Muscle of back (tissue), 13 donors: ENCODE measurements at places on chromosomes 2 and 18. TPM values are rescaled to one million over a fixed set of nuclear protein-coding genes. Genes with fewer than 3 reads are reported as not detected.
A peak's percentile ranks its signal among the peaks of the same experiment; 100 is the strongest.

GRCh38 chr2:151845481-151845880, 17.3 kb upstream of the ARL5A start:
- DNase-seq, result no peak

- DNase-seq, result no peak
Measured at GRCh38 chr2:97645112-97645694, 659 bp upstream of the COX5B start.

- no peak for DNase-seq
Measured at GRCh38 chr2:86211033-86211795, 12.0 kb downstream of the MRPL35 start.

DNA sequence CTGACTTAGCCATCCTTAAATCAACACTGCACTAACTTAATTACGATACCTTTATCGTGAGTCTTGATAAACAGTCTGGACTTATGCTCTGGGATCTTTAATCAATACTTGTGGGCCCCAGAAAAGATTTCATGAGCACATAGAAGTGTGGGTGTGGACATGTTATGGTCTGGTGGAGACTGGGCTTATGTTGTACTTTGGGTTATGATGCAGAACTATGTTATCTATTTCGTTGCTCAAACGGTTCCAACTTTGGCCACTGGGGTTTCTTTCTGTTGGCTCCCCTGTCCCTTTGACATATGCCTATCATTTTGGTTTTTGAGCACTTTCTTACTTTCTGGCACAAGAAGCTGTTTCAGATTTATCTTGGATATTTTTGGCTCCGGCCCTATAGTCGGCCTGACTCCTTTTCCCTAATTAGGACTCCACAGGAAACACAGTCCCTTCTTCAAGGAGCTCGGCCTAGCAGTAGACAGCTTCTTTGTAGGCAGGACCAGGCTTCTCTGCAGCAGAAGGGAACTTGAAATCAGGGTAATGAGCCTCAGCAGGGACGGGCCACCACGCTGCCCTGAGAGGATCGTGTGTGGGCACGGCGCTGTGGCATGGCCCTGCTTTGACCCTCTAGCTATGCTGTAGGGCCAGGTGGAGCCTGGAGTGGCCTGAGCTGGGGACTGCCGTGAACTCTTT, 54.6 kb upstream of the TXNDC2 start:
- DNase-seq, result no peak

GRCh38 chr2:70743677-70744076, 24.3 kb downstream of the ADD2 start:
- no peak for DNase-seq

- no peak for DNase-seq
Measured at GRCh38 chr2:209911486-209911885, 91.0 kb upstream of the RPE start.

- DNase-seq, result no peak
Measured at GRCh38 chr18:9969247-9969646, 55.4 kb downstream of the VAPA start.

DNA sequence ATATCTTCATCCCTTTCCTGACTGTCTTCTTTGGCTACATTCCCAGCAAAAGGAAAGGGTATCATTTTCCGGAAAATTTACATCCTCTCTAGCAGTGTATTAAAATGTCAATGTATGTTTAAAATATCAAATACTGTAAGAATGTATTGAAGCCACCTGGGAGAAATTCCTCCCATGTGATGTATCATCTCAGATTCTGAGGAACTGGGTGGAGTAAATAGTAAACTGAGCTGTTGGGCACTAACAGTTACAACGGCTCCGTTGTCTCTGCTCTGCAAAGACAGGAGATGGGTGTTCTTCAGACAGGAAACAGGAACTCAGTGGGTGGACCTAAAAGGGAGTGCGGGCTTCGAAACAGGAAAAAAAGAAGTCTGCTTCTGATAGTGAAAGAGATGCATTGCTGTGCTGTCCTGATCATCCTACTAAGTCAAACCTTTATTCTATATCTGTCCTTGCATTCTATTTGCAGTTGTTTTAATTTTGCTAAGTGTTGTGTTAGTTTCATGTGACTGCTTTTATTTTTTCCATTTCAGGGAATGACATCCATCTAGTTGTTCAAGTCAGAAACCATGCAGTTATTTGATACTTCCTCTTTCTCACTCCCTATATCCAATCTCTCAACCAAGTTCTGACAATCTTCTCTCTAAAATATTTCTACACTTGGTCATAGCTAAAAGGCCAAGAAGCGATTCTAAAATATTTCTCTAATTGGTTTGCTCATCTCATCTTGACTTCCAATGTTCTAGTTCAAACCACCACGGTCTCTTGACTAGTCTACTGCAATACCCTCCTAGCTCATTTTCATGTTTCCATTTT, 19.4 kb downstream of the DOK1 start:
- peak; percentile 55 for DNase-seq

DNA sequence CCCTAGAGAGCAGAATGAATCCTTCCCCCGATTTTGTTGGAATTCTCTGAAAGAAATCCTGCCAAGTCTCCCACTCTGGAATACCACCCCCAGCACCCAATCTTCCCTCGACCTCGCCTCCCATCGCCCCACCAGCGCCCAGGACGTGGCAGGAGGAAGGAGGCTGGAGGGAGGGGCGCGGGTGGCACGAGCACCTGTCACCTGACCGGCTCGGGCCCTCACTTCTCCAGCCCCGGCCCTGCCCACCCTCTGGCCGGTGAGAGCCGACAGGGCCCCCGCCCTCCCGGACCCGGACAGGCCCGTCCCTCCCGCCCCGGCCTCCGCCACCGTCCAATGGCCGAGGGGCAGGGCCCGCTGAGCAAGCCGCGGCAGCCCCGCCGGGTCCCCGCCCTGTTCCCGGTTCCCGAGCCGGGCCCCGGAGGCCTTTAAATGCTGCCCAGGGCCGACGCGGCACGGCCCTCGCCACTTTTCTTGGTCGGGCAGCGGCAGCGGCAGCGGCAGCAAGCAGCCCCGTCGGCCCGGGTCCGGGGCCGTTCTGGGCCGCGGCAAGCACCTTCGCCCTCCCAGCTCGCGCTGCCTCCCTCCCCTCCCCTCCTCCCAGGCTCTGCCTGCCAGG, at the start of gene LGALSL:
TSS of gene LGALSL (plus strand) at position 393 of the 616 bp plus-strand sequence. CDS start 384 bp downstream, outside the sequence.
- DNase-seq, result peak; percentile 38

DNA sequence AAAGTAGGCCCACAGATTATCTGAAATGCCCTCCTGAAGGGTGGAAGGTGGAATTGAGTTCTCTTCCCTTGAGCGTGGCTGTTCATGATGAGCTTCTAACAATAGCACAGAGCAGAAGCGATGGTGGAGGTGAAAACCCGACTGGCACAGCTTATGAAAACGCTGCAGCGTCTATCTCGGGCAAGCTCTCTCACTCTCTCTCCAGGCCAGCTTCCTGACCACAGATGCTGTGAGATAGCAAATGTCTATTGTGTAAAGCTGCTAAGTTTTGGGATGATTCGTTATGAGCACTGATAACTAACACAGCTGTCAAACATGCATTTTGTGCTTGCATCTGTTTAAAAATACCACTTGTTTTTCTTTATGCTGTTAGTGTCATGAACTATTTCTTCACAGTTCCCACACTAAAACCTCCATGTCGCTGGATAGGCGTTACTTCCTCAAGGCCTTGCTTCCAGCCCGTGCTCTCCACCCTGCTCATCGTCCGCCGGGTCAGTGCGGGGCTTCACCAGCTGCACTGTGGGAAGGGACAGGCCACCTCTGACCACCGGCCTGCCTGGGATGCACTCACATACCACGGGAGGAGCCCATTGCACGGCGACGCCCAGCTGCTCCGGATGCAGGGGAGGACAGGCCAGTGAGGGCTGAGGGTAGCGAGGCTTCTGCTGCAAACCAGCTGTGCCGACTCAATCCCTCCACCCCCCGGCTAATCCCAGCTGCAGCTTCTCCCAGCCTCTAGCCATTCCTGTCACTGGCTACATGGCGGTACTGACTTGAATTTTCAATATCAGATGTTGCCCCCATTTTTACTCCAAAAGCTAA, 60.0 kb upstream of the OTOS start:
- DNase-seq, result peak; percentile 10

MTLN gene
- polyA plus RNA-seq, result 35.9 TPM

MARCO gene
- 0.83 TPM for polyA plus RNA-seq

KHK gene
- 3.0 TPM for polyA plus RNA-seq

NYAP2 gene
- 0.21 TPM for polyA plus RNA-seq

C2orf72 gene
- polyA plus RNA-seq, result 0.69 TPM

PROC gene
- not detected for polyA plus RNA-seq

NOSTRIN gene
- 16.5 TPM for polyA plus RNA-seq

KCNIP3 gene
- polyA plus RNA-seq, result 4.9 TPM

TXNDC2 gene
- polyA plus RNA-seq, result 0.09 TPM
